Activated CD8-positive, alpha-beta memory T cell treated with anti-CD3 and anti-CD28 coated beads, Interleukin-2, amount 10 ng/mL, durations not matched to agents 7 days and 5 days (primary cell): ENCODE measurements at places on chromosomes 2 and 18.

- H3K36me3 ChIP-seq, result no peaks in the 10 kb centered on the region
- no peak overlapping the region for H3K4me3 ChIP-seq
- H3K27me3 ChIP-seq, result peaks cover 38% of the 10 kb centered on the region
- peaks cover 6% of the 10 kb centered on the region for H3K4me1 ChIP-seq
These were observed 20.3 kb upstream of the KCNK3 start for GRCh38 chr2:26672112-26672817.

- no peaks in the 10 kb centered on the region for H3K36me3 ChIP-seq
- no peaks in the 10 kb centered on the region for H3K4me1 ChIP-seq
- H3K27me3 ChIP-seq, result no peaks in the 10 kb centered on the region
- no peak overlapping the region for H3K27ac ChIP-seq
These were observed 227.0 kb upstream of the COPS8 start for GRCh38 chr2:236858661-236859060.

DNA sequence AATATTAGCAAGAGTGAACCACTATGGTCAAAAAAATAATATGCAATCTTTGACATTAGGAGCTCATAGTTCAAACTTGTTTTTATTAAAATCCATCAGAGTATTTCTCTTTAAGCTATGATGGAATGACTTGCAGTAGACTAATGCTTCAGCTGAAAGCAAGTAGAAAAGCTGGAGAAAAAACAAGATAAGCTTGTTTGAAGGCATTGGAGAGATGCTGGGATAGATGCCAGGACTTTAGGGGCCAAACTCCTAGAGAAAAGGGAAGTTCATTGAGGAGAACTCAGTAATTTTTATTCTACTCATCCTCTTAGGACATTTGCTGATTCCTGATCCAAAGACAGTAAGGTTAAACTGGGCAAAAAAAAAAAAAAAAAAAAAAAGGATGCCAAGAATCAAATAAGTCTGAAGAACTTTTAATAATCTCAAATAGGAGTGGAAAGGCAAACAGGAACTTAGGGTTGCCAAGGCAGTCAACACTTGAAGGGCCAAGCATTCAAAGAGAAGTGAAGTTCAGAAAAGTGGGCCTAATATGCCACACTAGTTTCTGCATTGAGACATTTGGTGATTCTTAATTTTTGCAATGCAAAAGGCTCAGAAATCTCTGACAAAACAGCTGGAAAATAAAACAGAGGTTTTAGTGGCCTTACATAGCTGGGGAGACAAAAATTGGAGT lies 19.7 kb upstream of the AFF3 start:
- H3K27me3 ChIP-seq, result peaks cover 2% of the 10 kb centered on the region
- no peak overlapping the region for H3K4me3 ChIP-seq
- no peaks in the 10 kb centered on the region for H3K4me1 ChIP-seq

GRCh38 chr2:38508311-38509039 lies 94.3 kb downstream of the HNRNPLL start:
- H3K4me3 ChIP-seq, result no peak overlapping the region
- H3K36me3 ChIP-seq, result peaks cover 4% of the 10 kb centered on the region
